ENCODE measurements at places on chromosomes 4 and X. TPM values are rescaled to one million over a fixed set of nuclear protein-coding genes. Genes with fewer than 3 reads are reported as not detected.

Gene CCNB3
- total RNA-seq: 0.28 TPM

- no peak for DNase-seq
Observed at GRCh38 chr4:113050371-113050755, 910 bp downstream of the ANK2 start.

- DNase-seq: no peak
Observed at GRCh38 chr4:152939621-152940020, 3.5 kb downstream of the FHDC1 start.

DNA sequence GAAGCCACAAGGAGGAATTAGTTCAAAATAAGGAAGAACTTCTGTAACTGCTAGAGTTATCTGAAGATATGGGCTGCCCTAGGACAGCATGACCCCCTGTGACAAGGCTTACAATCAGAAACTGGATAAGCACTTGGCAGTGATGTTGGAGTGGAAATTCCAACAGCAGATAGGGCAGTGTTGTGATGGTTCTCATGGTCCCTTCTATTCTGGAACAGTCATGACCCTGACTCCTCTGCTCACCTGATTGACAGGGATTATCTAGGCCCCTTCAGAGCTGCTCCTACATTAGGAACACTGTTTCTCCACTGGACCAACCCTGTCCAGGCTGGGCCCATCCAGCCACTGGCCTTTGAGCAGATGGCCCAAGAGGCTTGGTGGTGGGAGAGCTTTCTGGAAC is 17.9 kb downstream of the NALF2 start:
- DNase-seq: no peak

DNA sequence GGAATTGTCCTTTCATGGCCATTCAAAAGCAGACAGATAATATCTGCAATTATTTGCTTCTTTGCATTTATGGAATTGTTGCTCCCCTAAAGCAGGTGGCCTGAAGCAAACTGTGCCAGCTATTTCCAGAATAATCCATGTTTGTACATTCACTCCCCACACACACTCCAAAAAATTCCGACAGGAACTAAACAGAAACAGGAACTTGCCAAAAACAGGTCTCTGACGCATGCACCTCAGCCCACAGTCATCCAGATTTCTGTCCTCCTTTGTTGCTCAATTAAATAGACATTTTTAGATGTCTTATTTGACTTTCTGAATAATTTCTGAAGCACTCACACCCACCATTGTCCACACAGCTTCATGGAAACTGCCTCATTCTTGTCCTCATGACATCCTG is 71.5 kb upstream of the EDNRA start:
- DNase-seq: no peak

Gene FDCSP
- not detected for total RNA-seq

- peak; percentile 64 for DNase-seq
Observed at GRCh38 chr4:122716825-122717448, 15.6 kb upstream of the BBS12 start.

Gene SPIN3
- 8.3 TPM for total RNA-seq

DNA sequence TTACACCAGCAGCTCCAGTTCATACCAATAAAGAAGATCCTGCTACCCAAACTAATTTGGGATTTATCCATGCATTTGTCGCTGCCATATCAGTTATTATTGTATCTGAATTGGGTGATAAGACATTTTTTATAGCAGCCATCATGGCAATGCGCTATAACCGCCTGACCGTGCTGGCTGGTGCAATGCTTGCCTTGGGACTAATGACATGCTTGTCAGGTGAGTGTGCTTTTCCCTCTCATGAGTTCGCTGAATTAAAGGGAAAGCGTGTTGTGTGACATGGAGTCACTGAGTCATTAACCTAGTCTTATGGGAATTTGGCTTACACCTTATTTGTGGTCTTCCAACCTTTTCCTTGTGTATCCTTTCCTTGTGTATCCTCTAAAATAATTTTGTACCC is 15.9 kb downstream of the TMEM165 start:
- no peak for DNase-seq

DNA sequence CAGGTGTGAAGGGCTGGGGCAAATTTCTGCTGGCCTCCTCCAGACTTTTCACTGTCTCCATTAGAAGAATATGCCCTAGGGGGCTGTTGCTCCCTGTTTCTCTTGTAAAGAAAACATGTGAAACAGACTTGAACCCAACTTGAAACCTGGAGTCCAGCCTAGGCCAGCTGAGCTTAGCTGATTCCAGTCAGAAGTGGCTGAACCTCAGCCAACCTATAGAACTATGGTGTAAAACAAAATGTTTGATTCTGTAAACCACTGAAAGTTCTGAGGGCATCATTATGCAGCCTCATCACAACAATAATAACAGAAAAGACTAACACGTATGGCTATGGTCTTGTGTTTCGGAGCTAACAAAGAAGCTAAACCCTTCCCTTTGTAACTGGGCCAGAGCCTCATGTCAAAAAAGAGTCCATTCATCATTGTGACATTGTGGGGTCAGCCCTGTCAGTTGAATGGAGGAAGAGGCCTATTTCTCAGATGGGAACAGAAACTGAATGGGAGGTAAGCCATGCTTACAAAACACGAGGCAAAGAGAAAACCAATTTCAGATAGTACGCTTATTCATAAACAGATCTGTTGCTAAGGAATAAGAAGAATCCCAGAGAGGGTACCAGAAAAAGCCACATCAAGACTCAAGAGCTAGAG is 34.1 kb downstream of the SETD7 start:
- DNase-seq: no peak

- DNase-seq: no peak
Observed at GRCh38 chrX:133677123-133678063, 262.1 kb upstream of the GPC4 start.

Gene BEX5
- total RNA-seq: 5.8 TPM

- no peak for DNase-seq
Observed at GRCh38 chrX:54551801-54552200, 21.8 kb downstream of the GNL3L start.

Gene CXCL1
- 114 TPM for total RNA-seq

DNA sequence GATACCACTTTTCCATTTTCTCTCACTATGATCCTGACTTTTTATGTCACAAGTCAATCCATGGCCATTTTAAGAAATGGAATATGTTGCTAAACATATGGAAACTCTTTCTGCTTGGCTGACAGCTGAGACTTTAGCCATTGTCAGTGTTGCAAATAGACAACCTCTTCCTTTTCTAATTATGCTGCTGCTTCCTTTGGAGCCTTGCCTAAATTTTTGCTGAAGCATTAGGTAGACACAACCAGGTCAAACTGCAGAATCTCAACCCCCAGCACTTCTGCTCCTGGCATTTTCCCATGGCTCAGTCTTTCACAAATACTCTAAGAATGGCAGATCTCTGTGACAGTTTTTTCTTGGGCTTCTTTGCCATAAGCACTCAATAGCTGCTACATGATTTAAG is 543.3 kb downstream of the GRID2 start:
- no peak for DNase-seq

DNA sequence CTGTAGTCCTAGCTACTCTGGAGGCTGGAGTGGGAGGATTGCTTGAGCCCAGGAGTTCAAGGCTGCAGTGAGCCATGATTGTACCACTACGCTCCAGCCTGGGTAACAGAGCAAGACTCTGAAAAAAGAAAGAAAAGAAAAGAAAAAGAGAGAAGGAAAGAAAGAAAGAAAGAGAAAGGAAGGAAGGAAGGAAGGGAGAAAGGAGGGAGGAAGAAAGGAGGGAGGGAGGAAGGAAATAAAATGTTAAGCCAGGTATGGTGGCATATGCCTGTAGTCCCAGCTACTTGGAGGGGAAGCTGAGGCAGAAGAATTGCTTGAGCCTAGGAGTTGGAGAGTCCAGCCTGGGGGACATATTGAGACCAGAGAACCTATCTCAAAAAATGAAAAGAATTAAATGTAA is 12.0 kb downstream of the STAP1 start:
- DNase-seq: no peak

DNA sequence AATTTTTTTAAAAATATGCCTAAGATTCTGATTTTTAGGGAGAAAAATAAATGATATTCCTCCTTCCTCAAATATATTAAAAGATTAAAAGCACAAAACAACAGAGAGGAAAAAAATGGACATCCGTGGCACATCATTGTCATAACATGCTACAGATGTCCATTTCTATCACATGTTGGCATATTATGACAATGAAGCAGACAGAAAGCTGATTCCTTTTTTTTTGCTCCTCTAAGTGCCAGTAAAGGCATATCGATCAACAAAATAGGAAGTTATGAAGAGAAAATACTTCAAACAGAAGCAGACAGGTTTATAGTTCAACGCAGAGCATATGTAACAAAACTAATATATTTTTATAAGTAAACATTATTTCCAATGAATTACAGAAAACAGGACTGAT is 11.2 kb downstream of the KLHL8 start:
- no peak for DNase-seq

- no peak for DNase-seq
Observed at GRCh38 chrX:129781680-129782495, 2.1 kb downstream of the SASH3 start.

Gene DCK
- 11.8 TPM for total RNA-seq

Gene UGT2B28
- total RNA-seq: not detected

DNA sequence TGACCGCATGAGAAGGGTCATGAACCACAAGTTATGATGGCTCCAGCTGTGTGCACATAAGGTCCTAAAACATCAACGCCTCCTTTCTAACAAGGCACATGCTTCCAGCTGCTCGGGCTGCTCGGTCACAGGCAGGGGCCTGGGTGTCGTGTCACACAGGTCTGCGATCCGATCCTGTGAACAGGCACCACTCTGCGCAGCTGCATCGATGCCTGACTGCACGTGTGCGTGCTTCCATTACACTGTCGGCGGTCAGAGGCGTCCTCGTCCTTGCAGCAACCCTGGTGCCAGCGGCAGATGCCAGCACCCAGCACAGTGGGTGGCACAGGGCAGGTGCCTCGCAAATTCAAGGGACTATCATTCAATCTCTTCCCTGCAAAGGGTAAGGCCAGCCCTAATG is 23.9 kb downstream of the ZFYVE28 start:
- no peak for DNase-seq

Gene HGFAC
- total RNA-seq: not detected

- no peak for DNase-seq
Observed at GRCh38 chr4:105140684-105141490, 5.8 kb upstream of the TET2 start.

GRCh38 chr4:189301692-189302091 is 639.0 kb upstream of the FRG1 start:
- no peak for DNase-seq

Gene SYNPO2
- 23.3 TPM for total RNA-seq

DNA sequence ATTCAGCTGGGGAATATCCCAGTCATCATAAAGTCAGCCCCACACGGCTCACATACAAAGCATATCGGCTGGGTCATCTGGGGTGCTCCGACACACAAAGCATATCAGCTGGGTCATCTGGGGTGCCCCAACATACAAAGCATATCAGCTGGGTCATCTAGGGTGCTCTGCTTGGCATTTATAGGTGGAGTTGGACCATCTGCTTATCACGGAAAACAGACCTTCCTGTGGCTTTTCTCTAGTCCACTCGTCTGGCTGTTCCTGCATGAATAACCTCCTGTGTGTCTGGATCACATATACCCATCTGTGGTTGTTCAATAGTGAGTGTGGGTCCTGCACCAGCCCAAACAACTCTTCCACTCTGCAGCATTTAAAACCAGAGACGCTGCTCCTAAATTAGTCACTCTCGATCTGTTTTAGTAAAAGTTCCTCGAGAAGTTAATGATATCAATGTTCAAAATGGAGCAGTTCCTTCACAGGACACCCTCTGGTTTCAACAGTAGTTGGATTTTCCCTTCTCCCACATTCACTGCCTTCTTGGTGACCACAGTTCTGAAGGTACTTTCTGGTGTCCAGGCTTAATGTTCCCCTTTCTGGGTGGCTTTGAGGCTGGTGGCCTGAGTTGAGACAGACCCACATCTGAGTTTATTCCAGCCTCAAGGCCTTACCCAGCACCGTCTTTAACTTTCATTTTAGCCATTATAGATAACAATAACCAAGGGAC is 70.0 kb upstream of the FRG1 start:
- no peak for DNase-seq

Gene LONRF3
- 15.1 TPM for total RNA-seq

Gene RHOH
- 4.6 TPM for total RNA-seq

DNA sequence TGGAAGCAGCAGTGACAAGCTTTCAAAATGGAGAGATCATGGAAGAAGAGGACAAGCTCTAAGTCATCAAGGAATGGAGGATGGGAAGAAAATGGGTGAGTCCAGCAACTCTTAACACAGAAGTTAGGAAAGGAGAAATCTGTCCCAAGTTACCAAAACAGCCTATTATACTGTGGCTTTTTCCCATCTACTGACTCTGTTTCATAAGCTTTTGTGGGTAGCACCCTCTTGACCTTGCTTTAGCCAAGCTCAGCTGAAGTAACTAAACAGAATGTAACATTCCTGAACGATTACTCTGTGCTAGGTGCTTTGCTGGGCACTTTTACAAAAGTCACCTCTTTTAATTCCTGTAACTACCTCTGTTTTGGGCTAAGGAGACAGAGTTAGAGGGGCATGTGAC is 54.9 kb downstream of the MAP7D2 start:
- DNase-seq: no peak

GRCh38 chr4:169040559-169041261 is 30.7 kb upstream of the CBR4 start:
- DNase-seq: no peak

DNA sequence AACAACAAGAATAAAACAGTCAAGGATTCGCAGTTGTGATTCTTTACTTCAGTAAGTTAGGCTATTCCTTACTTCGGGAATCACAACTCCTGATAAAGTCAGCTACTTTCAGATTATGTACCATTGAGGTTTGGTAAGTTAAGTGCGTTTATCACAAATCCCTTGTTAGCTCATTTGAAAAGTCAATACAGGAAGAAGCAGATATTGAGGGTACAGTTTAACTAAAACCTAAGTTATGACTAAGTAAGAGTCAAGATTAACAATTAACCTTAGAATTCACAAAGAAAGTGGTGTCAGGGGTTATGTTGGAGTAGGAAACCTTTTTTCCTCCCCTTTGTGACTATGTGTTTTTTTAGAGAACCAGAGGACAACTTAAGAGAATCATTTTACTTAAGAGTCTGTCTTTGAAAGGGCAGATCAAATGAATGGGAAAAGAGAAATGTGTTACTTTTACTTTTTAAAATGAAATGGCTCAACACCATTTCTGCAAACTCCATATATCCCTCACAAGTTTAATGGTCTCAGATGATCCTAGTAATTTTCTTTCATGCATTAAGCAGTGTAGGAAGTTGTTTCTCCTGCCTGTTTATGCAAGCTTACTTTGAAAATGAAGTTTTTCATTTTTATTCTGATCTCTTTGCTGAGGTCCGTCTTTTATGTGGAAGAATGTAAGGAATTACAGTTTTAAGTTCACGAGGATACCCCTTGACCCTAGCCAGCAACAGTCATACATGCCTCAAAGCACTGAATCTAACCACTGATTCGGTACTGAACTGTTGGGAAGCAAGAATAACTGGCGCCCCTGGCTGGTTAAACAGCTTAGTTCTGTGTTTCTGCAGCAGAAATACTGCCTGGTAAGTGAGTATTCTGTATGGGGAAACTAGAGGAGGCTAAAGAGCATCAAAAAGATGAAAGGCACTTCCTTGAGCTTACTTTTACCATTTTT is 211.7 kb downstream of the SLC4A4 start:
- DNase-seq: no peak

Gene TMEM35A
- total RNA-seq: not detected

Gene TMEM47
- total RNA-seq: 24.4 TPM

GRCh38 chr4:100690812-100691211 is 173.0 kb upstream of the EMCN start:
- no peak for DNase-seq

All from omental fat pad (tissue), 4 donors.